ENCODE measurements at places on chromosomes 2 and 18. TPM values are rescaled to one million over a fixed set of nuclear protein-coding genes. Genes with fewer than 3 reads are reported as not detected.

- no peak for DNase-seq
Measured at GRCh38 chr2:222892321-222892720, 31.5 kb downstream of the ACSL3 start.

GRCh38 chr2:74010087-74010541 is 25.4 kb downstream of the TET3 start:
- DNase-seq = no peak

DNA sequence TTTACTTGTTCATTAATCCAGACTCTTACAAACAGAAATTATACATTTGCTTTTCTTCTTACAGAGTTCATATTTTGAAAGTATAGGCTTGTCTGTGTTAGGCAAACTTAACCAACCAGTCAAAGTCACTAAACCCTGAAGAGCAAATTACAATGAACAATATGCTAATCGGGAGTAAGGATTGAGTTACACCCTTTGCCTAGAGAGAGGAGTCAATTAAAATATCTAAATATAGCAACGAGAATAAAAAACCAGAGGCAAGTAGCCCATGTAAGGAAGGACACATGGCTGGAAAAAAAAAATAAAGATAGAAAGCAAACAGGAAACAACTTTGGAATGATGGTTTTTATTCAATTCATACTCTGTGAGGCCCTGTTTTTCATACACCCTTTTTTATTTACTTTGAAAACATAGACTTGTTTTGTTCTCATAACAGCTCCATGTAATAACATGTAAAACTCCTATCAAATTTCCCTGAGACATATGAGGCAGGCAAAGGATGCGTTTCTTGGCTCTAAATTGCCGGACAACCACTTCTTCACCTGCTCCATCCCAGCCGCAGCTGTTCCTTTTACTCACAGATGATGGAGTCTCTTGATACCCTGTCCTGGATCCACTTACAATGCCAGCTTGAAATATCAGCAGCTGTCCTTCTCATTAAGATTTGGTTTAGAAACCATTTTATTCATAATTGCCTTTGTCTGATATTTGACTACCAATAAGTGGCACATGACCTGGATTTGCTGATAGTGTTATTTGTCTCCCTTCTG is 767.7 kb upstream of the GCFC2 start:
- DNase-seq = no peak

DNA sequence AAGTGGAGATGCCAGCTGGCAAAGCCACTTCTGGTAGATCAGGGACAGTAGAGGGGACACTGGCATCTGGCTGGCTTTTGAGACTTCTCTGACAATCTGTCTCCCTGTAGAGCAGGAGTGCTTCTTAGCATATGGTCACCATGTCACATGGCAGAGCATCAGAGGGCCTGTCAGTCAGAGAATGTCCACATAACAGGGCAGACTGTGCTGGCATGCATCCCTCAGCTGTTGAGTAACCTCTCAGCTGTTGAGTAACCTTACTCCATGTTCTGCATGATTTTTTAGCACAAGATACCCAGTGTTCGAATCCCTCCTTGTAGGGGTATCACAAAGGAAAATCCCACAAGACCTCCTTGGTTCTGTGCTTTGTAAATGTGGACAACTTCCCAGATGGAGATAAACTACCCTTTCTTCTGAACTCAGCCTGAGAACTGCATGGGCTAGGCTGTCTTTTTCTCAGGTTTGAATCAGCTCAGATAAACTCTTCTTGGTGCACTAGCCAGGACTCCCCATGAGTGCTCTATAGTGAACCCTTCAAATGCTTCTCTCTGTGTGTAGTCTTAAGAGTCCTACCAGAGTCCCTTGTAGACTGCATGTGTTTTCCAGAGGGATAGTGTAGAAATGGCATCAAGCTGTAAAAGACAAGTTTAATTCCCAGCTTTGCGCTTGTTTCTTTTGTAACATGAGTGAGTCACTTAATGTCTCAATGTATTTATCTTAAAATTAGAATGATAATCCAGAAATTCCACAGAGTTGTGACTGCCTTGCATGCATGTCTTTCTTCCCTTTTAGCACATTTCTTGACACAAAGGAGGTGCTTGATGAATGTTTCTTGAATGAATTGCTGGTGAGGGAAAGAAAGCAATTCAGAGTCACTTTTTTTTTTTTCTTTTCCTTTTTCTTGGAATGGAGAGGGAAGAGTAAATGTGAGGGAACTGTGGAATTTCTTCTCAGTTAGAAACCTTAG is 442.3 kb upstream of the HNMT start:
- DNase-seq = no peak

DNA sequence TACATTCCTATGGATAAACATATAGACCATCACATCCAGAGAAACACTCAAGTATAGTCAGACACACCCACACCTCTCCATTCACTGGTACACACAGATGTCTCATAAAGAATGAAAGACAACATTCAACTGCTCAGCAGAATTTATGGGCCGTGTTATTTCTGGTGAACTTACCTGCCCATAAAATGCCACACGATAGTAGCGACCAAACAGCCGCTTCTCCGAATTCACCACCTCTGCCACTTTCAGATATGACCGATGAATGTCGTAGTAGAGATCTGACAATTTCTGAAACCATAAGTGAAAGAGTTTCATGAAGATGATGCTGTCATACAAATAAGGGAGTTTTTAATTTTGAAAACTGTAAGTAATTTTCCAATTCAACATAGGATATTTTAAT is 70.7 kb upstream of the CCDC195 start:
- DNase-seq = no peak

- DNase-seq = peak; percentile 49
Measured at GRCh38 chr2:65420712-65421431, 11.5 kb downstream of the SPRED2 start.

DNA sequence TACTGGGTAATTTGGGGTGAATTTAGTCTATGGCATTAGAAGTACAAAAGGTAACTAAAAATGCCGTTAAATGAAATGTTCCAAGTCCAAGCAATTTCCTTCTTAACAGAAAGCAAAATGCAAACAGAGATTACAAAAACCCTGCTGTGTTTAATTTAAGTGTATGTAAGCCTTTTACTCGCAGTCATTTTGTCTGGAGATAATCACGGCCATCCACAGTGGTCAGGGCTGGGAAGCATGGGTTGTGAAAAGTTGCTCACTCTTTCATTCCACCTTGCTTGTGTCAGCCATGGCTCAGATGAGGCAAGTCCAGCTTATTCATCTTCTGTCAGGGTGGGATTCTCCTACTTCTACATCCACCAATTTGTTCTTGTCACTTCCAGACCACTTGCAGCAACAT is 983.6 kb upstream of the ZEB2 start:
- no peak for DNase-seq

- no peak for DNase-seq
Measured at GRCh38 chr18:23521271-23521670, 18.0 kb downstream of the RMC1 start.

DNA sequence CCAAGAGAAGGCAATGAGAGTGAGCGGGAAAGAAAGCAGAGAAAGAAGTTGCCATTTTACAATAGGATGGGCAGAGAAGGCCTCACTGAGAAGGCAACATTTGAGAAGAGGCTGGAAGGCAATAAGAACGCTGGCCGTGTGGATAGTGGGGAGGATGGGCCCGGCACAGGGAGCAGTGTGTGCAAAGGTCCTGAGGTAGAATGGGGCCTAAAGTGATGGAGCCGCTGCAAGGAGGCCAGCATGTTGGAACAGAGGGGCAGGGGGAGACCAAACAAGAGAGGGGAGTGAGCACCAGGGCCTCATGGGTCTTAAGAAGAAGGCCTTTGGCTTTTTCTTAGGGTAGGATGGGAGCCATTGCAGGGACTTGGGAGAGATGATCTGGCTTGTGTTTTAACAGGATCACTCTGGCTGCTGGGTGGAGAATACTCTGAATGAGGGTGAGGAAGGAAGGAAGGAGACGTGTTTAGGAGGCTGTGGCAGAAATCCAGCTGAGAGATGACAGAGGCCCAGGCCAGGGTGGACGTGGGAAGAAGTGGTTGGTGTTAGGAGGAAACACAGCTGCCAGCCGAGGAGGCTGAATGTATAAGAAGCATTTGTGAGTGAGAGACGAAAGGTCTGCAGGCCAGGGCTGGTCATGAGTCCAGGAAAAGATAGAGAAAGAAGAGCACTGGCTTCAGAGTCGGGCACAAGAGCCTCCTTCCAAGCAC is 159.8 kb downstream of the KLHL29 start:
- DNase-seq = no peak

DNA sequence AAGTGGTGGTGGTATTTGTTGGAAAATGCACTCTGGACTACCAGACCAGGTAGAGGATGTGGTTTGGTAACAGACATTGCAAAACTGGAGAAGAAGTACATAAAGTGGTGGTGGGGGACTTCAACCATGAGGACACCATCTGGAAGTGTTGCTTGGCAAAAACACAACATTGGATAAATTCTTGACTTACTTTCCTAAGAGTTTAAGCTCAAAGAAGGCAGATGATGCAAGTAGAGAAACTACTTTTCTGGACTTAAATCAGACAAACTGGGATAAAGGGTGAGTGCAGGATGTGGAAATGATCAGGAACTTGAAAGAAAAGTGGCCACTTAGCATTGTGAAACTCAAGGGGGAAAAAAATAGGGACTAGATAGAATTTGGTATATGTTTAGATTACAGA is 487.4 kb downstream of the ZEB2 start:
- DNase-seq = no peak

GRCh38 chr2:80506563-80506962 is 202.0 kb upstream of the LRRTM1 start:
- DNase-seq = no peak

DNA sequence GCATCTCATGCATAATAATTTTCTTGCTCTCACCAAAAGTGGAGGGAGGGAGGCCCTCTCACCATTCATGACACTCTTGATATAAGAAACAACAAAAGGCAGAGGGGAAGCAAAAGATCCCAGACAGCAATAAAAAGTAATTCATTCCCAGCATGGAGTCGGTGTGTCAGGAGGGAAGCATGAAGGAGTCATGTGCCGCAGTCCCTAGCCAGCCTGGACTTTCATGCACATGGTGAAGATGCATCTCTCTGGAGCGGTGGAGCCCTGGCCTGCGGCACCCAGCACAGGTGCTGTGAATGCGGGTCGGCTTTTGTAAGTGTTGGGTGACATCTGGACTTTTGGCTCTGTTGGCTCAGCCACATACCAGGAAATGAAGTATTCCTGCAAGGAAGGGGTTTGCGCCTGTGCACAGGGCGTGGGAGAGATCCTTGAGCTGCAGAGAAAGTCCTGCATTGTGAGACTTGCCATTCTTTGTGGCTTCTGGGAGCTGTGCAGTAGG is 119.4 kb downstream of the COPS8 start:
- DNase-seq = no peak

DNA sequence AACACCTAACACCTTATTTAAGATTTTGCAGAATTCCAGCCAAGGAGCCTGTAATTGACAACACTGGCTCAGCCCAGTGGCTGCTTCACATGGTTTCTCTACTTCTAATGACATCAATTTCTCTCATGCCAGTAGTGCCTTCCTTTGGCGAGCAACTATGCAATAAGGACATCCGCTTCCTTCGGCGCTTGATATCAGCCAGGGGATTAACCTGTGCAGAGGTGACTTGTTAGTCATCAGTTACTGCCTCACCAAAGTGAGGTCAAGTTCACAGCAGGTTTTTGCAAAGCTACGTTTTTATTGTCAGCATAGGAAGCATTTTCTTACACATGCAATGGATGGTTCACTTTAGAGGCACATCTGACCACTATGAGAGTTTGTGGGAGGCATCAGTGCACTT is 24.0 kb upstream of the EDAR start:
- no peak for DNase-seq

DNA sequence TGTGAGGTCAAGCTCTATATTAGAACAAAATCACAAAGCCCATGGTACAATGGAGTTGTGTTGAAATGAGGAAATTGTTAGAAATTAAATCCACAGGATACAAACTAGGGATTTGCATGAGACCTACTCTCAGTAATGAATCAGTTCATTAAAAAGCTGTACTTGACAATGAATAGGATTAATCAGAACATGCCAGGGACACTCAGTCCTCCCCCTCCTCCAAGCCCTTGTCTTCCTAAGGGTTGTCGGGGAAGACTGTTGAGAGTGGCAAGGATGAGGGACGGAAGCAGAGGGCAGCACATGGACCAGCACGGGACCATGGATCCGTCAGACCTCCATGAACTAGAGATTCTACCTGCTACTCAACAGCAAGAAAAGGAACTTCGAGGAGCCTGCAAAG is 39.8 kb downstream of the SPRED2 start:
- no peak for DNase-seq

DNA sequence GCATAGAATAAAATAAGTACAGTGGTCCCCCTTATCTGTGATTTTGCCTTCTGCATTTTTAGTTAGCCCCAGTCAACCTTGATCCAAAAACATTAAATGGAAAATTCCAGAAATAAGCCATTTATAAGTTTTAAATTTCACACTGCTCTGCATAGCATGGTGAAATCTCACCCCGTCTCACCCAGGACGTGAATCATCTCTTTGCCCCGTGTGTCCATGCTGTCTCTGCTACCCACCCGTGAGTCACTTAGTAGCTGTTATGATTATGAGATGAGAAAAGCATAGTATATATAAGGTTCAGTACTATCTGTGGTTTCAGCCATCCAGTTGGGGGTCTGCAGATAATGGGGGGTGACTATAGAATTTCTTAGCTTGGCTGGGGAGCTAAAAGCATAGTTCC is 67.3 kb downstream of the RHBDD1 start:
- DNase-seq = no peak

GRCh38 chr2:212595036-212595654 is 56.5 kb upstream of the ERBB4 start:
- DNase-seq = no peak

DNA sequence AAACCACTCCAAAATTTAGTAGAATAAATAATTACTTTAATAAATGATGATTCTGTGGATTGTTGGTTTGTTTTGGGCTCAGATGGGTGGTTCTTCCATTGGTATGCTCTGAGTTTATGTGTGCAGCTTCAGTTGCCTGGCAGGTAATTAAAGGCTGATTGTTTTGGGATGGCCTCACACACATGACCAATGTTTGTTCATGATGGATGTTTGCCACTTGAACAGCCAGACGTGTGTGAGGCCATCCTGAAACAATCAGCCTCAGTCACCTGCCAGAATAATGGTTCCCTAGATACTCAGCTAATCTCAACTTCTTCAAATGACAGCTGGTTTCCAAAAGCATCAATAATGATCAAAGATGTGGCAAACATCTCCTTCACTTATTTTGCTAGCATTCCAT is 352.5 kb upstream of the GULP1 start:
- DNase-seq = no peak

GRCh38 chr2:11938196-11938595 is 191.8 kb downstream of the LPIN1 start:
- peak; percentile 48 for DNase-seq

DNA sequence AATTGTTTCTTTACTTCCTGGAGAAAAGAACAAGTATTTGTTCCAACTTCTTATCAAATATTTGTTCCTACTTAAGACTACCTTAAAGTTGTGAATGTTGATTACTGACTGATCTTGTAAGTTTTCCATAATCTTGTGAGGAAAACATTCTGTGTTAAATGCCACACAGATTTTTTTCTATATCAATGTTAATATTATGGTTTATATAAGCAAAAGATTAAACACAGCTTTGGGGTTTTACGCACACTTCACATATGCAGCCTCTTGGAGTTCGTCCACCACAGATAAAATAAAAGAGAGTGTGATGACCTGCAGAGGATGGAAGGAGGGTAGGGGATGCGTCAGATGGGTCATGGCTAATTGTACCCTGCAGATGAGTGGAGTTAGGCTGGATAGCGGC is 780.0 kb upstream of the SALL3 start:
- no peak for DNase-seq

Gene TUBA4B
- total RNA-seq = not detected

Gene FAM237A
- not detected for total RNA-seq

Gene KRCC1
- total RNA-seq = 41.5 TPM

Gene DSG4
- 0.12 TPM for total RNA-seq

Gene DCTN1
- total RNA-seq = 114 TPM

Gene CTAGE1
- not detected for total RNA-seq

Gene PLB1
- total RNA-seq = 4.2 TPM

Gene PLGLB1
- 1.6 TPM for total RNA-seq

Gene TUBA3E
- total RNA-seq = not detected

Measured in left colon (tissue), 2 donors.